Ammon's horn (tissue), 1 donor: ENCODE measurements at places on chromosomes 4 and X.
A peak's percentile ranks its signal among the peaks of the same experiment; 100 is the strongest.

GRCh38 chr4:187302457-187303150 is 578.9 kb upstream of the FAT1 start:
- DNase-seq = no peak

GRCh38 chr4:43348591-43348990 is 456.1 kb downstream of the GRXCR1 start:
- no peak for DNase-seq

DNA sequence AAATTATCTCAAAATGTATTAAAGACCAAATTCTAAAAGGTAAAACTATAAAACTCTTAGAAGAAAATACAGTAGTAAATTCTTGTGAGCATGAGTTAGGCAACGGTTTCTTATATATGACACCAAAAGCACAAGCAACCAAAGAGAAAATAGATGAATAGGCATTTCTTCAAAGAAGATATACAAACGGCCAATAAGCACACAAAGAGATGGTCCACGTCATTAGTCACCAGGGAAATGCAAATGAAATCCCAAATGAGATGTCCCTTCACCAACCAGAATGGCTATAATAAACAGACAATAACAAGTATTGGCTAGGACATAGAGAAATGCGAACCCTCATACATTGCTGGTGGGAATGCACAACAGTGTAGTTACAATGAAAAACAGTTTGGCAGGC is 44.6 kb downstream of the RAB33A start:
- DNase-seq = no peak

GRCh38 chr4:74628852-74629620 is 165.3 kb downstream of the BTC start:
- DNase-seq = peak; percentile 11

- DNase-seq = peak; percentile 15
These were observed 248.9 kb downstream of the SCFD2 start for GRCh38 chr4:53116954-53117353.

- DNase-seq = no peak
These were observed 24.9 kb downstream of the LHFPL1 start for GRCh38 chrX:112654871-112655270.

DNA sequence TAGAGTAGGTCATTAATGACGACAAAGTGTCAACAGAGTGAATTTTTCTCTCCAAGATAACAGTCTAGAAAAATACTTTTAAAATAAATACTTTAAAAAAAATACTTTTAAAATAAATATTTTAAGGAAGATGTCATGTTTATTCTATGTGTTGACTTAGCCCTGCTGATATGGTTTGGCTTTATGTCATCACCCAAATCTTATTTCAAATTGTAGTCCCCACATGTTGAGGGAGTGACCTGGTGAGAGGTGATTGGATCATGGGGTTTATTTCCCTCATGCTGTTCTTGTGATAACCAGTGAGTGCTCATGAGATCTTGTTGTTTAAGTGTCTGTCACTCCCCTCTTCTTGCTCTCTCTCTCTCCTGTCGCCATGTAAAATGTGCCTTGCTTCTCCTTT is 754.9 kb upstream of the SLIT2 start:
- DNase-seq = no peak

DNA sequence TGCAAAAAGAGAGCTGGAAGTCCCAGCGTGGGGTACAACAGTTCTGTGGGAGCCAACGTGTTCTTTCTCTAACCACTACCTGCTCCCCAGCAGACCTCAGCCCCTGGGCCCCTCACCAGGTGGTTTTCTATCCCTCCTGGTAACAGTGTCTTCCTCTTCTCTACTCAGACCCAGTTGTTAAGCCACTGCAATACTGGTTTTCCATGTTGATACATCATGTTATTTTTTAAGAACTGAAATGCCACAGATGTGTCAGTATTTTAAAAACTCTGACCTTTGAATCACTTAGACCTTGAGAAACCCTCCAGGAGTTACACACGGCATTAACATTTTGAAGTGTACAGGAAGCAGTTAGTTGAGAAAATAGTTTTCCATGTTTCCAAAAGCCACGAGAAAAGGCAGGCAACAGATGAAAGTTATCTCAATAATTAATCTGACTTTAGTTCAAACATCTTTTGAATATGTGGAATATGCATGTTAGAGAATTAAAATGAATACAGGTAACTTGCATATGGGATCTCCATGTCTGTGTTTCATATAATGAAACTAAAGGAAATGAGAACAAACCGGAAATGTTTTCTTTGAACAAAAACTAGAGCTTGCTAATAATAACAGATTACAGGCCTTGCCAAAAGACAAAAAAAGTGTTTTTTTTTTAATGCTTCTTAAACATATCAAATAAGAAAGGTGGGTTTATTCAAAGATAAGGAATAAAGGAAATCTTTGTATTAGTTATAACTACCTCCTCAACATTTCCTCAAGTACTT is 108.8 kb downstream of the ZNF827 start:
- DNase-seq = no peak

DNA sequence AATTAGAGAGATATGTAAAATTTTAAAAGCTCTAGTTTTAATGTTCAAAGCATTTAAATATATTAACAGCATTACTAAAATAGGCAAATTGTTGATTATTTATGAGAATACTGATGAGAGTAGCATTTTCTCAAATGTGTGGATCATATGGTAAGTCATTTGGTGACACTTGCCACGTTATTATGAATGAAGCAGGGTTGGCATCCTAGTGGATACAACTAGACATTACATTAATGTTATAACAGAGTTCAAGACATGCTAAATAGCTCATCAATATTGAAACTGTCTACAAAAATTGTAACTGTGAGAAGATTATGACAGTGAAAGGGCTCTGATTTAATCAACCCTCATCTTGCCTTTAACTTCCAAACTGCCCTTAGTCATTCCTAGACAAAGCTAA is 171.1 kb downstream of the PDGFC start:
- DNase-seq = no peak

DNA sequence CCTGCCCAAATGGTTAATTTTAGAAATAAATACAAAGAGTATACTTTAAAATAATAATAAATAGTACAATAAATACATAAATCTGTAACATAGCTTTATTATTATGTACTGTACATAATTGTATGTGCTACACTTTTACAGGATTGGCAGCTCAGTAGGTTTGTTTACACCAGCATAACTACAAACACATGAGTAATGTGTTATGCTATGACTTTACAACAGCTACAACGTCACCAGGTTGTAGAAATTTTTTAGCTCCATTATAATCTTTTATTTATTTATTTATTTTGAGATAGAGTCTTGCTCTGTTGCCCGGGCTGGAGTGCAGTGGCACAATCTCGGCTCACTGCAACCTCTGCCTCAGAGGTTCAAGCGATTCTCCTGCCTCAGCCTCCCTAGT is 31.8 kb downstream of the RNF150 start:
- DNase-seq = no peak

DNA sequence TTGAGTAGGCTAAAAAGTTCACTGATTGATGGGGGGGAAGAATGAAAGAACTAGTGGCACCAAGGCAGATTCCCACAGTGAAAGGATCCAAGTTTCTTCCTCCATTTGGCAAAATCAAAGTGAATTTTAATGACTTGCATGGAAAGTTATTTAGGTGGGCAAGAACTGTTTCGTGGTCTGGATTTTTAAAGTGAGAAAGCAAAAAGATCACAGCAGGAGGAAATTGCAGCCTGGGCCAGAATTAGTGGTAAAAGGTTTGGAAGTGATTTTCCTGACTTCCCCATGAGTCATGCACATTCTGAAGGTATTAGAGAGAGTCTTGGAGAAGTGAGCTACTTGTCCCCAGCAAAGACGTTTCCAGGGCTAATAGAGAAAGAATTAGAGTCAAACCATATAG is 207.8 kb downstream of the ANTXR2 start:
- no peak for DNase-seq

- no peak for DNase-seq
These were observed 399 bp downstream of the AIFM1 start for GRCh38 chrX:130165181-130165702.

DNA sequence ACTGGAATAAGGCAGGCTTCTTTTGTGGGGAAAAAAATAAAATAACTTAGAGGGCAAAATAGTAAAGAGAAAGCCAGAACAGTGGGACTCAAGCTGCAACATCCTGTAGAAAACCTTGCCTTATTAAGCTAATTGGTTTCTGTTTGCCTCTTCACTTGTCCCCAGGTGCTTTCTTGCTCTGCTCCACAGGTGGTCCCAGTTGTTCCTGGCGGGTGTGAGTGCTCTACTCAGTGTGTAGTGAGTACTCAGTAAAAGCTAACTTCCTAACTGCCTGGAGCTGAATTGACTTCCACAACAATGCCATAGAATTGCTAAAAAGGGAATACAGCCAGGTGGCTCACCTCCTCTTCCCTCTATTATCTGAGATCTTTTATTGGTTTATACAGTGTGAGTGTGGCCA is 930.2 kb downstream of the C4orf33 start:
- no peak for DNase-seq

- DNase-seq = no peak
These were observed 819 bp downstream of the NSG1 start for GRCh38 chr4:4387531-4388310.

DNA sequence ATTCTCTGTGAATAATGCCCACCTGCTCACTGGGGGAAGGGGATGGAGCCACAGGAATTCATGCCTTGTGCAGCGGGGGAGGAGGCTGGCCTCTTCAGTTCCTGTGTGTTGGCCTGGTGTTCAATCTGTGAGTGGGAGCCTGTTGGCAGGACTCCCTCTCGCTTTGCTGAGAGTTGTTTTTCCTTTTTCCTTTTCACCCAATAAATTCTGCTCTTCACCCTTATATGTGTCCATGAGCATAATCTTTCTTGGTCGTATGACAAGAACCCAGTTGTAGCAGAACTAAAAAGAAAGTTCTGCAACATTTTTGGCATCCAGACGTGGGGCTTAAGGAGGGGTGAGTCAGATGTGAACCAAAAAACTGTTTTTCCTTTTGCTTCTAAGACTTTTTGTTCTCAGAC is 235.2 kb upstream of the HDX start:
- no peak for DNase-seq

DNA sequence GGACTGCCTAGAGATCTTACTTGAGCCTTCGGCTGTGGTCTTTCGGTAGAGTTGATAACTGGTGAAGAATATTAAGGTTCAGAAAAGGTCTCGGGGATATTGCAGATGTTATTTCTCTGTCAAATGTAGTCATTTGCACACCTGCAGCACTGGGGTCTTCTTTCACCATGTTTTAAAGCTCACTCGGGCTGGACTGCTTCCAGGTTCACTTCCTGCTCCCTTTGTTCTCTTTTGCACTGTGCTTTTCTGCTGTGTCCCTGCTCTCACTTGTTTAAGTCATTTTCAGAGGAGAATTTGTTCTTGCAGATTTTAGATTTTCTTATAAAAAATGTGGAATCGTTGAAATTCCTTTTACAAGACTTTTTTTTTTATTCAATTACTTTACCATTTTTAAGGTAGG is 68.5 kb downstream of the BMPR1B start:
- no peak for DNase-seq

DNA sequence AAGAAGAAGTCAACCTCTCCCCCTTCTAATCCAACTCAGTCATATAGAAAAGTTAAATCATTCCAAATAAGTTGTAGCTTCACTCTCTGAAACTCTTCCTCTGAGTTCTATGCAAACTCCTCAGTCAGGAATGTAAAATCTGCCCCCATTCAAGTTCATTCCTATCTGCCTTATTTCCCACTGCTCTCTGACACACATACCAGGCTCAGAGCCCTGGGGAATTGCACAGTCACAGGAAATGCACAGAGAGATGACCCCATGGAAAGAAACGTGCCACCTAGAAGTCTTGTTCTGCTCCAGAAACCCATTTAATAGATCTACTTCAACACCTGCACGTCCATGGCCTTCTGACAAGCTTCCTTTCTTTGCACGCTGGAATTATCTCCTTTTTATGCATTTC is 236.0 kb upstream of the VCX3A start:
- no peak for DNase-seq

DNA sequence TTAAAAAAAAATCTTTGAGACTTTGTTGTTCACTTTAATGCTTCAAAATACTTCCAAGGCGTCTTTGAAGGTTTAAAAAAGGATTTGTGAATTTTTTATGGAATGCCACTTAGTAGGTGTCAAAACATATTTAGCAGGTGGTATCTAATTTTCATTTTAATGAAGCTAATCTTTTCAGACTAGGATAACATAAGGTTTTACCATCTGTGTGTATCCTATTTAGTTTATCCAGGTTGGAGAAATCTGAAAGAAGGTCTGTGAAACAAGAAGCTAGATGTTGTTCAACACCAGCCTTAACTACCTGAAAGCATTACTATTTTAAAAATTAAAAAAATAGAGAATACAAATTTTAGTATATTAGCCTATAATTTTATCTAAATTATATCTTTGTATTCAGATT is 193.4 kb downstream of the GRID2 start:
- DNase-seq = no peak

- DNase-seq = peak; percentile 65
These were observed 46.0 kb upstream of the TMPRSS11F start for GRCh38 chr4:68175562-68176155.
